ENCODE measurements at places on chromosomes 13 and 19.

- DNase-seq, result no peak
These were observed 480 bp downstream of the GPR108 start for GRCh38 chr19:6736917-6737283.

DNA sequence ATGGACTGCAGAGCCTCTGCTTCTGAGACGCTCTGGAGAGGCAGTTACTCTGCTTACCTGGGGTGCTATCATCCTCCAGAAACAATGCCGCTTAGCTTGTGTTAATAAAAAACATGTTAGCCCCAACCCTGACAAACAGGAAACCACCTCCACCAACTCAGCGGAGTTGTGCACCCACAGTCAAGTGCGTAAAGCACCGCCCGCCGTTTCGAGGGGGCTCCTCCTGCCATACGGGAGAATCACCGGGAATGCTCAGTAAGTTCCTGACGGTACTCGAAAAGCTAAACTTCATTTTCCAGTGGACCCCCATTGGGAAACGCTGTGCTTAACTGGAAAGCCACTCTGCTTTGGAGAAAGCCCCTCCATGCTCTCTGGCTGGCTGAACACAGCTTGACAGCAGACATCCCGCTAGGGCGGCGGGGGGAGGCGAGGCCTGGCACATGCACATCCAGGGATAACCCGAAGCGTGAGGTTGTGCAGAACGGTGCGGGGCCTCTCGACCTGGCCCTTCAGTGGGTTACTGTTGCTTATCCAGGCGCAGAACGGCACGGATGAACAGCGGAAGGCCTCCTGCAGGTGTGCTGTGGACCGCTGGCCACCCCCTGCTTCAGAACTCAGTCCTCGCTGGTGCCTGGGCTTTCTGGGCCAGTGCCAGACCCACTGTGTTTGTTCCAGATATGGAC is 17.1 kb downstream of the GAS6 start:
- no peak for DNase-seq

DNA sequence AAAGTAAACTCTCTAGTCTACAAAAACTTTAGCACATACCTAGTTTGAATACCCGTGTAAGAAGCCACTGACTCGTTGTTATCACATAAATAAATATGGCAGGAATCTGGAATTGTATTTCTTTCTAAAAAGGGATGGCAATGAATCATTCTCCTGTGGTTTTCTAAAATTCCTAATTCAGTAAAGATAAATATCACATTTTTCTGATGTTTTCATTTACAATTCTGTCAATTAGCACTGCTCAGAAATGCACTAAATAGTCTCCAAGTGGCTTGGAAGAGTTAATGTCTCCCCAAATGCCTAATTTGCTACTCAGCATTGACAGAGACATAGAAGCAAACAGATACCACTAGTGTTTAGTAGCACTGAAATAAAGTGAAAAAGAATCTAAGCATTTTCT is 547.7 kb upstream of the SLITRK1 start:
- peak; percentile 5 for DNase-seq

DNA sequence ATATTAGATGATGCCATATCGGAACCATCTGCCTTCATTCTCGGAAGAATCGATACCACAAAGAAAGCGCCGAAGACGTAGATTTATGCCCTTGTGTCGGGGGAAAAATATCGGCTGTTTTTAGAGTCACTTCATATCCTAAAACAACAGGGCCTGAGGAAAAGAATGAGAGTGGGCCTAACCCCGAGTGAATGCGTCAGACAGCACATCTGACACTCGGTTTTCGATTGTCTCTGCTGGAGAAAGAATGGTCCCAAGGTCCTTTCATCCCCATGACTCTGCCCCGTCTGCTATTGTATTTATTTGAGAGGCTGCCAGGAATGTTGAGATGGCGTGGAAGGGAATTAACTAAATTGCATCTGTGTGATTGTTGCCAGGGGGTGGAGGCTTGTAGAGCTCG is 46.1 kb downstream of the CHST8 start:
- DNase-seq, result no peak

DNA sequence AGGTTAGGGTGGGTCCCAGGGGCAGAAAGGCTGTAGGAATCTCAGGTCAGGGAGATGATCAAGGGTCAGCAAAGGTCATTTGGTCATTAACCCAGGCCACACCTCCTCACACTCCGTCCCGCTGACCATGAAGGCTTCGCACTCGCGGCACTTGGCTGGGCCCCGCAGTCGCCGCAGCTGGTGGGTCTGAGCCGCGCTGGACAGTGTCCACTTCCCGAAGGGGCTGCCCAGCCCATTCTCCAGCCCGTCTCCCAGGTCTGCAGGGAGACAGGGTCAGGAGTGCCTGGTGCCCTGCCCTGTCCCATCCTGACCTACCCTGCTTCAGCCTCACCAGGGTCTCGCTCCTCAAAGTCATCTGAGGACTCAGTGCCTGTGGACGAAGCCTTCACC is 7.3 kb upstream of the LPAR2 start:
- DNase-seq, result no peak

- peak; percentile 12 for DNase-seq
These were observed 25.5 kb upstream of the MCF2L start for GRCh38 chr13:112943309-112944125.

- no peak for DNase-seq
These were observed 54.5 kb downstream of the LNX2 start for GRCh38 chr13:27565818-27566217.

DNA sequence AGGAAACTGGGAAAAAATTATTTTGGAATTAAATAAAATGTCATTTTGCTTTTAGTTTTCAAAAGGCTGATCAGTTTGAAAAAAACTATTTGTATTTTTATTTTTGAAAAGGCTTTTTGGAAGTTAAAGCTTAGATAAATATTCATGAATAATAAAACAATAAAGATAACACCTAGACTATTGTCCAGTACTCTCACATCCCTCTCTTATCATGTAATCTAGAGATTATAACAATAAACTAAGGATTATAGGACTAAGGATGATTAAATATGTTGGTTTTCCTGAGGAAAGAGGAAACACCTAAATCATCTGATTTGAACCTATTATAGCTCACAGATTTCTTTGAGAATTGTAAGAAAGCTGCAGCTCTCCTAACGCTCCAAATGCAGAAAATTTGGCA is 81.4 kb upstream of the AKAP11 start:
- DNase-seq, result no peak

GRCh38 chr19:39390451-39390750 is 505 bp downstream of the PAF1 start:
- DNase-seq, result peak; percentile 78

GRCh38 chr13:84234416-84234815 is 352.1 kb upstream of the SLITRK1 start:
- DNase-seq, result no peak

- peak; percentile 19 for DNase-seq
These were observed 148.9 kb downstream of the USP12 start for GRCh38 chr13:27022571-27023311.

- no peak for DNase-seq
These were observed 5.4 kb downstream of the SOX21 start for GRCh38 chr13:94706843-94707399.

- DNase-seq, result peak; percentile 49
These were observed 1.9 kb downstream of the KCTD12 start for GRCh38 chr13:76884186-76884906.

- no peak for DNase-seq
These were observed 545.2 kb downstream of the IRS2 start for GRCh38 chr13:109241160-109241559.

DNA sequence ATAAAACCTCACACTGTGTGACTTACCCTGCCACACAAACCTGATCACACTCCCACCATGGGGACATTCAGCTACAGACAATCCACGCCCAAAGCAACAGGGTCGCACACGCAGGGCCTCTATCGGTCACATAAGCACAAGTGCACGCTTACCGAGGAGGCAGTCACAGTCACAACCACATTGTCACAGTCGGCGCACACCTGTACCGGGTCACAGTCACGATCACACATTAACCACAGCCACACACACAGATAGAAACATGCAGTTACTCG is 579 bp downstream of the ZNF566 start:
- DNase-seq, result no peak

DNA sequence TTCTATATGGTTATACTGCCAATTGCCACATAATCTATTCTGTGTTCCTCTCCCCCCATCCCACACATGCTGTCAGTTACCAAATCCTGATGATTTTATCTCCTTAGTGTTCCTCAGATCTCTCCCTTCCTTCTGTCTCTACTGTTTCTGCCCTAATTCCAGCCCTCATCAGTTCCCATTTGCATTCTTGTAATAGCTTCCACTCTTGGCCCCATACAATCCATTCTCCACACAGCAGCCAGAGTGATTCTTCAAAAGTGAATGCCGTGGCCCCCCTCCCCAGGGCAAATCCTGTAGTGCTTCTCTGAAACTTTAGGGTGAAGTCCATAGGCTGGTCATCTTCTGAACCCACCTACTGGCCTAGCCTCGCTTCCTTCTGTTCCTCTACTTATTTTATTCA is 114.4 kb downstream of the ZAR1L start:
- DNase-seq, result no peak

- no peak for DNase-seq
These were observed 73.0 kb downstream of the ZNF100 start for GRCh38 chr19:21694171-21694906.

DNA sequence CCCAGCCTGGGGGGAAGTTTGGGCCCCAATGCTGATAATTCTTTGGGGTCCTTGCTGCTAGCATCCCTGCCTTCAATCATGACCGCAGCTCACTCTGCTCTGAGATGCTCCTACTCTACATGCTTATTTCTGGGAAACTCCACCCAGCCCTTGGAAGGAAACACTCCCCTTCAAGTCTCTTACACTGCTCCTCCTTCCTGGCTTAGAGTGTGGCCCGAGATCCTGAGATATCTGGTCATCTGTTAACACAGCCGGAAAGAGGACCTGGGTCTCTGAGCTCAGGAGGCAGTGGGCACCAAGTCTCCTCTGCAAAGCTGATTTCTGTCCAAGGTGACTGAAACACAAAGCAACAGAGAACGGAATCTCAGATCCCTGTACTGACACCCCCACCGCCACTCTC is 33.0 kb downstream of the CYP4F2 start:
- DNase-seq, result no peak

DNA sequence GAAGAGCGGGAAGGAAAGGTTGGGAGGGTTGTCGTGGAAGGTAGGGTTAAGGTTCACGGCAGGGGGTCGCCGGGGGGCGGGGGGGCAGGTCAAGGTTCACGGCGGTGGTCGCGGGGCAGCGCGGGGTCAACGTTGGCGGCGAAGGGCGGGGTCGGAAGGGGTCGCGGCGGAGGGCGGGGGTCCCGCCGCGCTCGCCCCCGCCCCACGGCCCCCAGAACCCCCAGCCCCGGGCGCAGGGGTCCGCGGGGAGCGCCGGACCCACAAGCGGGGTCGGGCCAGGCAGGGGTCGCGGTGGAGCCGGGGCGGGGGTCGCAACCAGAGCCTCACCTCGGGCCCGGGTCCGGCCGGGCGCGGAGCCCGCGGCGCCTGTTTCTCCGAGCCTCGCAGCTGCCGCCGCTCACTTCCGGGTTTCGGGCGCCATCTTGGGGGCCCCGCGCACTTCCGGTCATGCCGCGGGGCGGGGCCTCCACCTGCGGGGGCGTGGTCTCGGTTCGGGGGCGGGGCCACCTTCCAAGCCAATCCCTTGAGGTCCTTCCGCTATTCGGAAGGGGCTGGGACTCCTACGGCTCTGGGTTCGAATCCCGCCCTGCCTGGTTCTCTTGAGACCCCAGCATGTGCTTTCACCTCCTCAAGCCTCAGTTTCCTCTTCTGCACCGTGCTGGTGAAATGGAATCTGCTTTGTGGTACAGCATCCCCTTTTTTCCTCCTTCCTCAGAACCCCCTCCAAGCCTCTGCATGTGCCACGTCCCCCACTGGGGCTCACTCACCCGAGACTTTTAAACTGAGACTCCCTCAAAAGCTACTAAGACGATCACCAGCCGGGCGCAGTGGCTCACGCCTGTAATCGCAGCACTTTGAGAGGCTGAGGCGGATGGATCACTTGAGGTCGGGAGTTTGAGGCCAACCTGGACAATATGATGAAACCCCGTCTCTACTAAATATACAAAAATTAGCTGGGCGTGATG is at the start of gene SBNO2:
SBNO2 (minus strand) TSS at position 424 of the 965 bp plus-strand sequence. CDS start 19,992 bp downstream, outside the sequence.
- DNase-seq, result peak; percentile 81

DNA sequence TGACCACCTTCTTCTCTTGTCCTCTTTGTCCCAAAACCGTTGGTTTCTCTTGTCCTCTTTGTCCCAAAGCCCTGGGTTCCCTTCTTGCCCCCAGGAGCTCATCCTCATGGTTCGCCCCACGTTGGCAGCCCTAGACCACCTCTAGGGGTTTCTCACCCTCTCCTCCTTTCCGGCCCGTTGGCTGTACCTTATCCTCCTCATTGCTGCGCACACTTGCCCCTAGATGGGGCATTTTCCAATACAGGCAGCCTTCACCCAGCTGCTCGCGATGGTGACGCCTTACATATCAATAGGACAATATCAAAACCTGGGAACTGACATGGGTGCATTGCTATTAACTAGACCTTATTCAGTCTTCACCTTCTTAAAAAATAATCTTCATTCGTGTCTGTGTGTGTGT is 86.5 kb downstream of the IPO5 start:
- DNase-seq, result no peak

GRCh38 chr19:38496116-38496515 is 62.6 kb downstream of the RYR1 start:
- DNase-seq, result no peak

GRCh38 chr13:50448535-50448998 is 394.9 kb downstream of the DLEU7 start:
- peak; percentile 60 for DNase-seq

DNA sequence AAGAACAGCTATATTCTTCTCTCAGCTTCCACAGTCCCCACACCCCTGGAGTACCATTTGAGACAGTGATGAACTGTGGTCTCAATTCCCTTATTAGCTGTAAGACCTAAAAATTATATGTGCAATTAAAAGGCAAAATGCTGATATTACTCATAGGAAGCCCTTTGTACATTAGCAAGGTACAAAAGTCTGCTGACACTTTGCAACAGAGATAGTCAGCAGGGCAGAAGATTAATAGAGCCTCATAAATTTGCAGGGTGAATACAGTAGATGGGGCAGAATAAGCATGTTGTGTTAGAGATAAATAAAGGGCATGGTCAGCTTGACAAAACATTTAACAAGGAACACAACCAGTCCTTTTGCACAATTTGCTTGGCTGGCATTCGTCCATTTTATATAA is 210.0 kb upstream of the OBI1 start:
- no peak for DNase-seq

GRCh38 chr13:45325806-45326205 is 15.2 kb downstream of the TPT1 start:
- DNase-seq, result peak; percentile 87

GRCh38 chr13:52446265-52446664 is 4.2 kb downstream of the VPS36 start:
- DNase-seq, result peak; percentile 60

DNA sequence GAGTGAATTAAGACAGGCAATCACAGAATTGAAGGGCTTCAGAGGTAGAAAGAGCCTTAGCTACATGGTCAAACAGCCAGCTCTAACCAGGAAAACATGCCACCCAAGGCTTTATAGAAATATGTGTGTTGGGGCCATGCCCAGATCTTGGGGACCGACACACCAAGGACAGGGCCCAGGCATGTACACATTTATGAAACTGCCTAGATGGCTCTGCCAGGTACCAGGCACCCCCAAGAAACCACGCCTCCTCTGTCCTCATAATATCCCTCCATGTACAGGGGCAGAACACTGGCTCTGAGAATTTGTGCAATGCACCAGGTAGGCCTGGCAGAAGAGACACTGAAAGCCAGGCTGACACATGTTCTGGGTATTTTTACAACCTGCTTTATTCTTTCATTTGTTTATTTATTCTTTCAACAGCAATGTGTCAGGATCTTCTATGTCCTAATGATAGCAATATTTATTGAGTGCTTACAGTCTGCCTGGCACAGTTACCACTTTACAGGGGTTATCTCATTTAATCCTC is 137.9 kb upstream of the LSM14A start:
- no peak for DNase-seq

- no peak for DNase-seq
These were observed 54.3 kb downstream of the GATAD2A start for GRCh38 chr19:19459707-19460251.
